CD4-positive, alpha-beta T cell treated with Interferon gamma for 1 hour (primary cell): ENCODE measurements at places on chromosomes 2 and 18.

DNA sequence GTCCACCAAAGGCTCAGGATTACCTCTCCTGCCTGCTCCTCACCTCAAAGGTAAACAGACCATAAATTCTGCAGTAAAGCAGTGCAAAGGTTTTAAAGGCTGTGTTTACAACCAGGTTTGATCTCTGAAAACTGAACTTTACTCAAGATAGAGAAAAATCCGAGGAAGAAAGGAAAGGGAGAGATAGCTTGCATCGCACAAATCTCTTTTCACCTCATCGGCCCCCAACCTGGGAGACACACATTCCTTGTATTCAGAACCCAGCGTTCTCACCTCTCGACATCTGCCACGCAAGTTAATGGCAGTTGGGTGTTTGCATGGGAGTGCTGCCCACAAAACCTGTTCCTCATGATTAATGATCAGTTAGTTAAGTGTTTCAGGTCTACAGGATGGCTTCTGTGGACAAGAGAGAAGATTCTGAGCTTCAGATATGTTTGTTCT, 72.6 kb downstream of the GATA6 start:
- DNase-seq = no peak

- no peak for DNase-seq
These were observed 37.8 kb downstream of the MAL start for GRCh38 chr2:95063086-95063958.

GRCh38 chr2:129587426-129588064, 391.9 kb upstream of the RAB6C start:
- no peak for DNase-seq

GRCh38 chr2:100571668-100572067, 8.9 kb downstream of the PDCL3 start:
- DNase-seq = no peak

DNA sequence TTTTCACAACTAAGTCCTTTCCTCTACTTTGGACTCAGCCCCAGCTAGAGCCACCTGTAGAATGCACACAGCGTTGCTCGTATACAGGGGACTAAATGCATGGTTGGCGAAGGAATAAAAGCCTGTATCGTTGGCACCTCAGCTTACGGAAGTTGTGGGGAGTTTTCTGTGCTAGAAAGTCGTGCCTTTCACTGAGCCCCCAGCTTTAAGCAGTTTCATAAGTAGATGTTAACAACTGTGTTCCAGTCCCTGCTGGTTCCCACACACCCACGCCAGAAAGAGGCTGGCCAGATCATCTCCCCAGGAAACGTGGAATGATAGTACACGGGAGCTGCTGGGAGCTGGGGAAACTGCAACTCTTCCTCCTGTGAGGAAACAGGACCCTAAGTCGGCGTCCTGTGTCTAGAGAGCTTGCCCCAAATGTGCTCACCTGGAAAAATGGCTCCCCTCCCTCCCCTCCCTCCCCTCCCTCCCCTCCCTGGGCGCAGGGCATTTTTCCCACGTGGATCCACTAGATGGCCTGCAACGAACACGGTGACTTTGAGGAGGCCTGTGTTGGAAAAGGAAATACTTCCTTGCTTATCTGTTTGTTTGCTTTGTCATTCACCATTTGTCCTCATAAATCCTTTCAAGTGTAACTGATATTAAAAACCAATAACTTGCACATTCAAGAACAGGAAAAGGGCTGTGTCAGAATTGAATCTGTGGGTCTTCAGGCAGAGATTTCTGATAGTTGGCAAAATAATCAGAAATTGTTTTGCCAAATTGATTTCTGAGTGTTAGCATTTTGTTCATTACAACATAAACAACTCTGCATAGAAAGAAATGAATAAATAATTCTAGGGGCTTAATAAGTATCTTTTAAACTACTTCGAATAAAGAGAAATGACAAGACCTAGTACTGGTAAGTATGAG, 43.9 kb upstream of the RFX8 start:
- DNase-seq = no peak

DNA sequence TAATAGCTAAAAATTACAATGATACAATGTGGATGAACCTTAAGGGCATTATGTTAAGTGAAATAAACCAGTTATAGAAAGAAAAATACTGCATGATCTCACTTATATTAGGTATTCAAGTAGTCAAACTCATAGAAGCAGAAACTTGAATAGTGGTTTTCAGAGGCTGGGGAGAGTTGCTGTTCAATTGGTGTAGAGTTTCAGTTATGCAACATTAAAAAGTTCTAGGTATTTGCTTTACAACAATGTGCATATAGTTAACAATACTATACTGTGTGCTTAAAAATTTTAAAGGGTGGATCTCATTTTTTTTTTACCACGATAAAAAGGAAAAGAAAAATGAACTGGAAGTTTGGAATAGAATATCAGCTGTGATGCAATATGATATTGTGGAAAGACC, 479.1 kb downstream of the SPAG16 start:
- no peak for DNase-seq

GRCh38 chr2:150485871-150486538, 1.5 kb downstream of the RND3 start:
- no peak for DNase-seq
